NCI-H187 (cell line): ENCODE measurements at places on chromosomes 5 and 9.

GRCh38 chr5:146254223-146254622 lies 50.8 kb downstream of the RBM27 start:
- DNase-seq: no peak

DNA sequence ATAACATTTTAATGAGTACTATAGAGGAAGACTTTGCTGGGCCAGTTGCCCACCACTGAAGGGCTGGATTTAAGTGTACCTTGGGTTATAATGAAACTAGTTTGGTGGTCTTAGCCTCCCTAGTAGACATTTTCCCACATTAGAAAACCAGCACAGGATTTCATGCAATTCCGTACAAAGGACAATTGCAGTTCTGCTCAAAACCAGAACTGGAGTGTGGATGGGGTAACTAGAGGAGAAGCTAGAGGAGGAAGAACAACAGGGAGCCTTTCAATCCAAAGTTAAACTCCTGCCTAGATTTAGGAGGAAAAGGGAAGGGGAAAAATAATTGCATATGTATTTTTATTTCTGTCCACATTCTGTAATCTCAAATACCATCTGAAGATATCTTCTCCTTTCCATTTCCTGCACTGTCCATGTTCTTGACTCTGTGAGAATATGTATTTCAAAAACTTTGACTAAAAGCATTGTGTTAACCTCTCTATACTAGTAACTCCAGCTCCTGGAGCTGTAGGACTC lies 97.5 kb upstream of the SSBP2 start:
- no peak for DNase-seq

DNA sequence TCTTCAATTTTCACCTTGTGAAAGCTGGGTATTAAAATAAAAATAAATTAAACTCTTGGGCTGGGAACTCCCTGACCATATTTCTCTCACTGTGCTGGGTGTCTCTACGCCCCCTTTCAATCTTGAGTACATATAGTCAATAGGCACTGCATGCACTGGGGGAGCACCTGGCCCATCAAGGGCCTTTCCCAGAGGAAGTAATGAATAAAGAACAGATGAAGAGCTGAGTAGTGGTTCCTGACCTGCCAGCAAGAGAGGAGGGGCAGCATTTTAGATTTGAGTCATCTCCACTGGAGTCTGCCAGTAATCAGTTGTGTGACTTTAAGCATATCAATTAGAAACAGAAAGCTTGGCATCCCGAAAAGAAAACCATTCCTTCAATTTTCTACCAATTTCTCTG lies 6.2 kb downstream of the MAPKAP1 start:
- DNase-seq: peak; percentile 5

- DNase-seq: no peak
These were observed 557.3 kb downstream of the RAB3C start for GRCh38 chr5:59140133-59140532.

- no peak for DNase-seq
These were observed 30.2 kb upstream of the ITGA1 start for GRCh38 chr5:52757527-52757926.

GRCh38 chr9:106797299-106797698 lies 65.7 kb upstream of the ZNF462 start:
- DNase-seq: no peak

DNA sequence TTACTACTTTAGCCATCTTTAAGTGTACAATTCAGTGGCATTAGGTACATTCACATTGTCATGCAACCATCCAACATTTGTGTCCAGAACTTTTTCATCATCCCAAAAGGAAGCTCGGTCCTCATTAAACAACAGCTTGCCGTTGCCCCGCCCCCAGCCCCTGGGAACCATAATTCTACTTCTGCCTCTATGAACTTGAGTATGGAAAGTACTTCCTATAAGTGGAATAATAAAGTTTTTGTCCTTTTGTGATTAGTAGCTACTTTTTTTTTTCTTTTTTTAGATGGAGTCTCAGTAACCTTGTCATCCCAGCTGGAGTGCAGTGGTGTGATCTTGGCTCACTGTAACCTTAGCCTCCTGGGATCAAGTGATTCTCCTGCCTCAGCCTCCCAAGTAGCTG lies 5.0 kb downstream of the GBGT1 start:
- no peak for DNase-seq

DNA sequence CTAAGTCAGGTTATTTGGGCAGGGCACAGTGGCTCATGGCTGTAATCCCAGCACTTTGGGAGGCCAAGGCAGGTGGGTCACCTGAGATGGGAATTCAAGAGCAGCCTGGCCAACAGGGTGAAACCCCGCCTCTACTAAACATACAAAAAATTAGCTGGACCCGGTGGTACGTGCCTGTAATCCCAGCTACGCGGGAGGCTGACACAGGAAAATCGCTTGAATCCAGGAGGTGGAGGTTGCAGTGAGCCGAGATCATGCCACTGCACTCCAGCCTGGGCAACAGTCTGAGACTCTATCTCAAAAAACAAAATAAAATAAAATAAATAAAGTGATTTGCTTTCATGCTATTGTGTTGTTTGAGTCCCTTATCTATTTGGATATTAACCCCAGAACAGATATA lies 8.2 kb upstream of the FBXW2 start:
- no peak for DNase-seq

DNA sequence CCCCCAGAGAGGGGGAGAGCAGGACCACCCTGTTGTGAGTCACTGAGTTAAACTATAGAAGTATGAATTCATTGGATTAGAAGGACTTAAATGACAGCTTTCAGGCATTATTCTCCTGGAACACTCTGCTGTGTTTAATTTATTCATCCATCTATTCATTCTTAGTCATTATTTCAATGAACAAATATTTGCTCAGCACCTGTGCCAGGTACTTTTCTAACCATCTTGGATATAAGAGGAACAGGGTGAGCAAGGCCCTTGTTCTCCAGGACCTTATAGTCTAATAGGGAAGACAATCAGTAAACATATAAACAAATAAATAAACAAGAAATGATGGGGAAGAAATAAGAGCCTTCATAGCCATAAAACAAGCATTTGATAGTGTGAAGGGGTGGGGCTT lies 483.9 kb upstream of the BRINP1 start:
- DNase-seq: no peak

- DNase-seq: no peak
These were observed 10.0 kb downstream of the MOCS2 start for GRCh38 chr5:53099546-53099945.

DNA sequence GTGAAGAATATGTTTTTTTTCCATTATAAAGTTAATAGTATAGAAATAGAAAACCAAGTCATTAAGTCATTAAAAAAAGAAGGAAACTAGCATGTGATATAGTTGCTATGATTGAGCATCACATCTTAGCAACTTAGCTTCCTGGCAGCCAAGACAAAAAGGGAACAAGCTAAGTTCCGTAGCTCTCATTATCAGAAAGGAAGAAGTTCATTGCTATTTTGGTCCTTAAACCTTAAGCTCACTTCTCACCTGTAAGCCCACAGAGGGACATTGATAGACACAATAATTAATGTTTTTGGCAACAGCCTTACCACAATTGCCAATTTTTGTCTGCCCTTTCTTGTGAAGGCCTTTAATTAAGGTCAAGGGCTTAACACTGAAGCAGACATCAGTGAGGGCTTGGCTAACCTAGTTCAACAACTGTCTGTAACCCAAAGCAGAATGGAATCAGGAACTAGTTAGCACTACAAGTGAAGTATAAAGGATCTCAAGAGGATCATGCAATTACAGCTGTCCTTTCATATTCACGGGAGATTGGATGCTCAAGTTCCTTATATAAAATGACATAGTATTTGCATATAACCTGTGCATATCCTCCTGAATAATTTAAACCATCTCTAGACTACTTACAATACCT lies 24.0 kb upstream of the KLF4 start:
- DNase-seq: no peak

DNA sequence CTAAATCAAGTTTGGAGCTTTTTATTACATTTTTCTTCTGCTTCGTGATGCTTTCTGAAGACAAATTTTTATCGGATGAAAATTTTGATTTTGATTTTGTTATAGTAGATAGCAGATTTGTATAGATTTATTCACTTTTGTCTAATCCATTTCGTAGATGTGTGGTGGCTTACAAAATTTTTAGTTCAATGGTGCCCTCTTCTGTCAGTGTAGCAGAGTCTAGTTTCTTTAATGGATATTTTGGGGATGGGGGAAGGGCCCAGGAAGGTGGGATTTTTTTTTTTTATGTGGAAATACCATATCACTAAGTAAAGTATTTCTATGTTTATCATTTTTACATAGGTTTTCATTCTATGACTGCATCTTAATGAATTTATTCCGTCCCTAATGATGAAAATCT lies 259.9 kb upstream of the TARS1 start:
- DNase-seq: no peak

- no peak for DNase-seq
These were observed 47.5 kb downstream of the SPATA31D1 start for GRCh38 chr9:82036086-82036485.

DNA sequence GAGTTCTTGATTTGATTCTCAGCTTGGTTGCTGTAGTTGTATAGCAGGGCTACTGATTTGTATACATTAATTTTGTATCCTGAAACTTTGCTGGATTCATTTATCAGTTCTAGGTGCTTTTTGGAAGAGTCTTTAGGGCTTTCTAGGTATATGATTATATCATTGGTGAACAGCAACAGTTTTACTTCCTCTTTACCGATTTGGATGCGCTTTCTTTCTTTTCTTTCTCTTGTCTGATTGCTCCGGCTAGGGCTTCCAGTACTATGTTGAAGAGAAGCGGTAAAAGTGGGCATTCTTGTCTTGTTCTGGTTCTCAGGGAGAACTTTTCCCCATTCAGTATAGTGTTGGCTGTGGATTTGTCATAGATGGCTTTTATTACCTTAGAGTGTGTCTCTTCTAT lies 158.9 kb downstream of the SAXO1 start:
- no peak for DNase-seq

- DNase-seq: peak; percentile 31
These were observed 561.4 kb downstream of the CAAP1 start for GRCh38 chr9:26331223-26331622.

- DNase-seq: no peak
These were observed 23.8 kb downstream of the SVEP1 start for GRCh38 chr9:110555551-110556331.

DNA sequence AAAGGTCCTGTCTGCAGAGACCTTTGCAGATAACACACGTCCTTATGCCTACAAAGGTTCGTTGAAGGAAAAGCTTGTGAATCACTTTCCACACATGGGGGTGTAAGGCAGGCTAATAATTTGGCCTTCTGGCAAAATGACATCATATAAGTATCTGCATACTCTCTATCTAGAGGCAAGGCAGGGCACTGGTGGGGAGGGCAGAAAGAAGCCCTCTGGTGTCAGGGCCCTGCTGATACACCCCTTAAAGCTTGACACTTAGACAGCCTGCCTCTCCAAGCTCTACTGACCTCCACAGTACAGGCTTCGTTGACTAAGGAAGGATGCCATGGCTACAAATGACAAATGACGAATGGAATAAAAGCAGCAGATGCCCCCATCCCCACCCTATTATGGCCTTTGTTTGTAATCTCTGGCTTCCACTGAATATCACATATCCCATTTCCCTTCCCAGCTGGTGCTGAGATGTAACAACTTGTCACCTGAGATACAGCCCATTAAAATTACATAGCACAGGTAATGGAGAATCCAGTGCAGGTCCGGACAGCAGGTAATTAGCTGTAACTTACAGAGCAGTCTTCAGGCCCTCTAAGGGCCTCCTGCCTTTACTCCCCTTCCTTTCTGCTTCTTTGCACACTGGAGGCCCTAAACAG lies 76.9 kb upstream of the IFNK start:
- DNase-seq: peak; percentile 17

GRCh38 chr5:133307275-133307674 lies 255.5 kb downstream of the HSPA4 start:
- no peak for DNase-seq

DNA sequence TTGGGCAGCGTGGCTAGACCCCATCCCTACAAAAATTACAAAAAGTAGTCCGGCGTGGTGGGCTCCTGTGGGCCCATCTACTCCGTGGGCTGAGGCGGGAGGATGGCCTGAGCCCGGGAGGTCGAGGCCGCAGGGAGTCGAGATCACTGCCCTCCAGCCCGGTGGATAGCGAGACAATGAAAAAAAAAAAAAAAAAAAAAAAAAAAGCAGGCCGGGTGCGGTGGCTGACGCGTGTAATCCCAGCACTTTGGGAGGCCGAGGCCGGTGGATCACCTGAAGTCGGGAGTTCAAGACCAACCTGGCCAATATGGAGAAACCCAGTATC lies 110.5 kb upstream of the LPCAT1 start:
- DNase-seq: no peak

GRCh38 chr5:172078726-172079345 lies 72.4 kb upstream of the FBXW11 start:
- no peak for DNase-seq

- no peak for DNase-seq
These were observed 227.2 kb downstream of the ICE1 start for GRCh38 chr5:5649641-5650040.

GRCh38 chr9:126114850-126115460 lies 211.7 kb upstream of the MVB12B start:
- no peak for DNase-seq

GRCh38 chr9:125989524-125990180 lies 242.5 kb downstream of the PBX3 start:
- no peak for DNase-seq

DNA sequence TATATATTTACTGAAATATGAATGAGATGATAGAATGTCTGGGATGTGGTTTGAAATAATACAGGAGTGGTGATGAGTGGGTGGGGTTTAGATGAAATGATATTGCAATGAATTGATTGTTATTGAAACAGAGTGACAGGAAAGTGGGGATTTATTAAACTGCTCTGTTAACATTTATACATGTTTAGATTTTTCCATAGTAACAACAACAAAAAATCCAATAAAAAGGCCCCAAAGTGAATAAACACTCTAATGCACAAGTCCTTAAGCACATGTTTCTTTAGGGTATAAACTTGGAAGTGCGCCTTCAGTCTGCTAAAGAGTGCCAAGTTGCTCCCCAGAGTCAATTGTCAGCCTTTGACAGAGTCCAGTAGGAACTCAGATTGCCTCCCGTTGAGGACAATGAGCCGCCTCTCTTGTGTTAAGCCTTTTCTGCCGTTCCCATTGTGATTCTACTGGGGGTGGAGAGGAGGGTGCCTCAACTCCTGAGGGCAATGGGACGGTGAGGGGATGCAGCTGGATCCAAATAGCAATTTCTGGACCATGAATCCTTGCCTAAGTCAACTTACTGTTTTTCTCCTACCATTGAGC lies 112.3 kb downstream of the SLC28A3 start:
- DNase-seq: no peak
